ENCODE measurements at places on chromosomes 7 and 10.

DNA sequence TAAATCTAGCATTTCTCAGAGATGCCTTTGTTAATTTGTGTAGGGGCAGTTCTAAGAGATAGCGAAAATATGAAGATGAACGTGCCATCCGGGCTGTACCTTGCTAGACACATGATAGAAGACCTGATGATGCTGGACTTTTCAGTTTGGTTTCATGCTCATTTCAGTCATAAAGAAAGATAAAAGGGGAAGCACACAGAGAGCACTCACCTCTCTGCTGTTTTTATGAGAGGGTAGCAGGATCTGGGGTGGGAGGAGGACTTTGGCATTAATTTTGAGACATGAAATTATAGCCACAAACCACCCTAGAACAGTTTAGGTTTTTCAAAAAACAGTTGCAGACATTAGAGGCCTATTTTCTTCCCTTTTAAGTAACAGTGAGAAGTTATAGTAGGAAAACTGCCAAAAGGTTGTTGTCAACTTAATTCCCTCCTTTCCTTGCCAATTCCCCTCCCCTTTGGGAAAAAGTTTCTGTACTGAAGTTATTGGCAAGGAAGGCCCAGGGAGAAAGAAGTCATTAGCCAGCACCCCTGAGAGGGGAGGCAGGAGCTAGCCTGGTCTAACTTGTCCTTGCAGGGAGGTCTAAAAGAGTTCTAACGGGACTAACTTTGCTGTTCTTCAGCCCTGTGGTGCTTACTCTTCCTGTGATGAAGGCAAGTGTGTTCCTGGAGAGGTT lies 2.6 kb downstream of the ST7 start:
- no peak for DNase-seq

GRCh38 chr7:142180426-142180825 lies 68.9 kb downstream of the MGAM2 start:
- DNase-seq, result no peak

GRCh38 chr7:45920502-45921380 lies at the start of gene IGFBP3:
Gene IGFBP3 (minus strand): TSS chr7:45921272. CDS start chr7:45921140, 132 bp downstream.
- DNase-seq, result no peak

DNA sequence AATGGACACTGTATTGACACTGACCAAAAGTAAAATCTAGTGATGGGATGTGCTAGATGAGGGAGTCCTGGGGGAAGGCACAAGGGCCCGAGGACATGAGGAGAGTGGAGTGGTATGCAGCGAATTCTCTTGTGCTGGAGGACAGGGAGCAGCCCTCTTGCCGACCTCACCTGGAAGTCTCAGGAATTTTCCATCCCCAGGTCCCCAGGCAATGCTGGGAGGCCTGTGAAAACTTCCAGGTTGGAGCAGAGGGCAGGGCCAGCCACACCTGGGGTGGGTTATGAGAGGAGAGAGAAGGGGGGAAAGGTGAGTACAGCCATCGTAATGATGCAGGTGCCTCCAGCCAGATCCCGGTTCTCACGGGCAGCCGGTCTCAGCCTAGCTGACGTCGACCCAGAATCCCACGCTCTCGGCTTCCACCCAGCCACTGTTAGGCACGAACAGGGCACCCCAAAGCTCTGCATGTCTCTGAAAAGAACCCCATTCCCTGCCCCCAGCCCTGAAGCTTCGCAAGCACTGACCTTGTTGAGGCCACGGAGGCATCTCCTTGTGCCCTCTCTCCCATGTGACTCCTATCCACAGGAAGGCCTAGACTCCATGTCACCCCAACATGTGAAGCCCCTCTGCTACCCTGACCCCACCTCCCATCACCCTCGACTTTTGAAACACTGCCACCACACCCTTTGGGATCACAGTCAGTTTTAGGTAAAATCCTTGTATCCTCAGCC lies 239.7 kb upstream of the MYO3A start:
- no peak for DNase-seq

GRCh38 chr7:132489776-132490237 lies 86.5 kb downstream of the PLXNA4 start:
- DNase-seq, result no peak

DNA sequence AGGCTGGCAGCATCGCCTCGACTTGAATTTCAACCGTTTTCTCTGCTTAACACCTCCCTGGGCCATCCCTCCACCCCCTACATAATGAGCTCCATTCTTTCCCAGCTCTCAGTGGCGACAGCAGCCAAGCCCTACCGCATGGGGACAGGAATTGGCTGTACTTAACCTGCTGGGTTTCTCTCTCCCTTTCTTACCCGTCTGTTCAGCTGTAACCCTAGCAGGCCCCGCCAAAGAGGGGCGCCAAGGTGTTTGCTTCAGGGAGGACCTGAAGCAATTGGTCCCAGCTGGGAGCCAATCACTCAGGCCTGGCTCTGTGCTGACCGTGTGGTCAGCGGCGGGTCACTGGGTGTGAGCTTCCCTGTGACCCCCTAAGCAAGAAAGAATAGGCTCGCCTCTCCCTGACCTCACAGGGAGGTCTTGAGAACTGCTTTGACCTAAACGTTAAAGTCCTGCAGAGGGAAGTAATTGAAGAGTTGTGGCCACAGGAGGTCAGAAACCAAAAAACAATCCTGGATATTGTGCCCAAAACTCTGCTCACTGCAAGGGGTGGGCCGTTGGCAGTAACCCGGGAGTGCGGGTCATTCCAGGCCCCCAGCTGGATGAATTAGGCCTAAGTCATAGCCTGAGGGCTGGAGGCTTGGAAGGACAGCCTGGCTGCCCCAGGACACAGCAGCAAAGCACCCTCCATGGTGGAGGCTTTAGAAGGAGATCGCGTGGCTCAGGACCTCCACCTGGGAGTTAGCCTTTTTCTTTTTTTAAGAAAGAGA lies 114.6 kb downstream of the ITIH5 start:
- no peak for DNase-seq

DNA sequence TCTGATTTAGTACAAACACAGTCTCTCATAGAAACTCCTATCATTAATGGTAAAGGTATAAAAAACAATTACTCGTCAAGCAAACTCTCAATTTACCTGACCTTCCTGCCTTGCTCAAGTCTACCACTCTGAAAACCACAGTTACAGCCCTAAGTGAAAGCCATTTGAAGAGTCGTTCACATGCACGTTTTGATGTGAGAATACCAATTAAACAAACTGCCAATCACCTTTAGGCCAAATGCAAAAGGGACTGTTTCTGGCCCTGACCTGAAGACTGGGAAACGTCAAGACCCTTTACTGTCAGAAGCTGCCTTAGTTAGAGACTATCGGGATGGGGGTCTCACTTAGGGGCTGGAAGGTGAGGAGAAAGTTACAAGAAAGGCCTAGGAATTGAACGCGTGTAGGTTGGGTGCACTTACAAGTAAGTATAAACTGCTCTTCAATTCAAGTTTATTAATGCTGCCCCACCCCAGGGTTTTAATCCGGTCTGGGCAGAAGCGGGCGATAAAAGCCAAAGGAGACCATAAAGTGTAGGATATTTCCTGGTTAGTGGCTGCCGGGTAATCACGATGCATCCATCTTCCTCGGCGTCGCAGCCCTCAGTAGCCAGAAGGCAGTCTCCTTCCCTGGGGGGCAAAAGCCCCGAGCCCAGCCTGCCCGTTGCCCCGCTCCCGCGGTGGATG lies 935 bp downstream of the TM9SF3 start:
- no peak for DNase-seq

- DNase-seq, result no peak
These were observed 49.2 kb upstream of the FAM133B start for GRCh38 chr7:92639213-92639896.

DNA sequence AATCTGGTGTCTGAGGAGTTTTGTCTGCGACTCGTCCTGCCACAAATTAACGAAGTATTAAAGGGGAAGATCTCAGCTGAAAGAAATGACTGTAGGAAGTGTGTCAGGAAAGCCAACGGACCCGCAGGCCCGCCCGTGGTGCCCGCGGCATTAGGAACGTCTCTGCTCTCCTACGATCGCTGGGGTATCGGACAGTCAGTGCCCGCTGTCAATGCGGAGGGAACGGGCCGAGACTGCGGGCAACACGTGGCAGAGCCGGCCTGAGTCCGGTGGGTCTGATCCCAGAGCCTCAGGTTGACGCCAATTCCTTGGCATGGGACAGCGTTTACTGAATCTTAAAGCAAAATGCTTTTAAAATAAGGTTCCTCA lies 128.7 kb downstream of the KBTBD2 start:
- no peak for DNase-seq

GRCh38 chr7:151674161-151674920 lies 154.6 kb upstream of the RHEB start:
- DNase-seq, result no peak

DNA sequence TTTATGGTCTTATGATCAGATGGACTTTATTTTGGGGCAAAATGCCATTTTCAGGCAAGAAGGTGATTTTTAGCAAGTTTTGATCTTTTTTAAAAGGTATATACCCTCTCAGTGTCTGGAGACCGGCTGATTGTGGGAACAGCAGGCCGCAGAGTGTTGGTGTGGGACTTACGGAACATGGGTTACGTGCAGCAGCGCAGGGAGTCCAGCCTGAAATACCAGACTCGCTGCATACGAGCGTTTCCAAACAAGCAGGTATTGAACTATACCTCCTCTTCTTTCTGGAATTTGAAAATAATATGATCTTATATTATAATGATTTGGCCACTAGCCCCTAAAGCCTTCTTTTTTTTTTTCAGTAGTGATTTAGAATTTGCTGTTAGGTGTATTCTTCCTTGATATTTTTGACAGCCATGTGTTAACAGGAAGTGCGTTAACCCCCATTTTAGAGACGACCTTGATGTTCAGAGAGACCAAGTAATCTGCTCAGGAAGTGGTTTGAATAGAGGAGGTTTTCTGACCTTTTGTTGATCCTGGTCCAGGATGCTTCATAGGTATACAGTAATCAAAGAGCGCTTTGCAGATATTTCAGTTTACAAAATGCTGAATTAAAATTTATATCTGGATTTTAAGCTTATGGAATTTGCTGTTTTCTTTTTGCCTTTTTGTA lies 6.2 kb downstream of the BUB3 start:
- DNase-seq, result no peak

DNA sequence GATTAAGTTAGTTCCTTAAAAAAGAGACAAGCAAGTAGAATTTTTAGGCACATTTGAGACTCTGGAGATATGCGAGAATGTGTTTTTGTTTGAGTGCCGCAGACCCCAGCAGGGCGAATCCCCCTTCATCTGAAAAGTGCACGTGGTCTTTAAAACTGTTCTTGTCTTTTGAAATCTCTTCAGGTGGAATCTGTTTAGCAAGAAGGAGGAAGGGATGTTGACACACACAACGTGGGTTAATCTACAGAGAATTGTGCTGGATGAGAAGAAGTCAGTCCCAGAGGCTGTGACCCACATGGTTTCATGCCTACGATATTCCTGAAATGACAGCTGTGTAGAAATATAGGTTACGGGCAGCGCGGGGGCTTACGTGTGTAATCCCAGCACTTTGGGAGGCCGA lies 27.1 kb upstream of the ZFAND2A start:
- no peak for DNase-seq

DNA sequence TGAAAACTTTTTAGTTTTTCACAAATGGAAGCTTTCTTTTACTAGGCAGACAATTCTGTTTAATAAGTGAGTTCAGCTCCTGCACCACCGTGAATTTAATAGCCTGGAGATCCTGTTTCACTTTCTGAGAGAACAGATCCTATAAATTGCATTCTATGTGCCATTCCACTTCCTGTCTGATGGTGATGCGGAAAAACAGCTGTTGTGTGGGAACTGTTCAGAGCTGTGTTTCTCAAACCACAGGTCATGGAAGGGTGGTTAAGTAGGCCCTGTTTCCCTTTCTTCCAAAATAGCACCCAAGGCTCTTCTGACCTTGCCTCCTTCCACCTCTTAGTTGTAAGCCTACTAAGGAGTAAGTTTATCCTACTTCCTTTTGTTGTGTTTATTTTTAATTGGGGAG lies 97.2 kb upstream of the DKK1 start:
- no peak for DNase-seq

GRCh38 chr10:125157505-125157904 lies 2.9 kb downstream of the CTBP2 start:
- DNase-seq, result no peak

GRCh38 chr7:69363136-69363535 lies 235.1 kb upstream of the AUTS2 start:
- no peak for DNase-seq

DNA sequence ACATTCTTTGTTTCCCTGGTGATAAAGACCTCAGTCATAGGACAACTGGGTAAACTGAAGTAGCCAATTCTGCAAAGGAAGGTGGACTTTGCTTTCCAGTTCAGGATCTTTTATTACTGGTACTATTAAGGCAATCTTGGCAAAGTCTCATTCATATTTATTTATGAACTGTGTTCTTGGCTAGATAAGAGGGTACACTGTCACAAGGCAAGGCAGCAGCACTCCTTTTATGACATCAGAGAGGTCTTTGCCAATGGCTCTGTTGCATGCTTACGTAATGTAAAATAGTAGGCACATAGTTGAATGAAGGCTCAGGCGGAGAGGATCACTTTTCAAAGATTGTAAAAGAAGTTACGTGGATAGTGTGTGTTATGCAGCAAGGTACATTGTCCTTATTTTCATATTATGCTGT lies 63.7 kb upstream of the PDK4 start:
- DNase-seq, result no peak

DNA sequence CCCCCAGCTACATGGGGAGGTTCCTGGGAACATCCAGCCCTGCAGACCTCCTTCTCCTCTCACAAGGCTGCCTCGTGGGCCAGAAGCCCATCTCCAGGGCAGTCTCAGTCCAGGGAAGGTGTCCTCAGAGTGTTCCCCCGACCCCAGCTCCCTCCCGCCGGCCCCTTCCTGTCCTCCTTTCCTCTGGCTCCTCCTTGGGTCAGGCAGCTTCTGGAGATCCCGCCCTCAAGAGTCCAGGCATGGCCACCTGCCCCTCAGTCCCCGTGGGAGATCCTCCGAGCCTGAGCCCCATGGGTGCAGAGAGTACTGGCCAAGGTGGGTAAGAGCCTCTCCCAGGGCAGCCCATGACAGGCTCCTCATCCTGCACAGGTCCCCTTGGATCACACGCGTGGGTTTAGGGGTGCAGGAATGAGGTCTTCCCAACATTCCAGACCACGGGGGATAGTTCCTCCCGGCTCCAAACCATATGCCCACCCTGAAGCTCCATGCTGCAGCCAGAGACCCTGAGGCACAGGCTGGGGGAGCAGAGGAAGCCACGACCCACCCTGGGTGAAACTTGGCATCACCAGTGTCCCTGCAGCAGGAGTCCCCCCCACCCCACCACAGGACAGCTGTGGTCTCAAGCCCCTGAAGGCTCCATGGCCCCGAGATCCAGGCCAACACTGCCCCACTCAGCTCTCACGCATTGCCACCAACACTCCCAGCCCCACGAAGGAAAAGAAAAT lies 65.5 kb downstream of the OAT start:
- no peak for DNase-seq

Measured in stimulated activated CD4-positive, alpha-beta T cell treated with anti-CD3 and anti-CD28 coated beads, Interleukin-1b, Interleukin-23, amount 100 ng/mL, for 1 hour (primary cell).